ENCODE measurements at places on chromosomes 6 and 20. TPM values are rescaled to one million over a fixed set of nuclear protein-coding genes. Genes with fewer than 3 reads are reported as not detected.

Gene TMEM244
- not detected for total RNA-seq

Gene BTN1A1
- total RNA-seq = not detected

Gene ECHDC1
- 73.2 TPM for total RNA-seq

Gene RAET1E
- not detected for total RNA-seq

Gene KCNG1
- 27.5 TPM for total RNA-seq
